Left kidney (tissue), 8 donors: ENCODE measurements at places on chromosomes 2 and 18. TPM values are rescaled to one million over a fixed set of nuclear protein-coding genes. Genes with fewer than 3 reads are reported as not detected.

Gene ALLC
- polyA plus RNA-seq = 0.13 TPM

Gene TIMM21
- 73.7 TPM for polyA plus RNA-seq

Gene CNDP1
- 1.6 TPM for polyA plus RNA-seq

Gene PLB1
- 1.2 TPM for polyA plus RNA-seq

Gene IL36G
- 0.67 TPM for polyA plus RNA-seq

Gene RAB11FIP5
- polyA plus RNA-seq = 43.9 TPM

Gene SERPINB10
- polyA plus RNA-seq = 0.27 TPM

Gene IL1R1
- 31.9 TPM for polyA plus RNA-seq

Gene PCARE
- 0.43 TPM for polyA plus RNA-seq

Gene GKN1
- not detected for polyA plus RNA-seq

Gene B3GNT7
- polyA plus RNA-seq = 3.1 TPM
